DMS153 (cell line): ENCODE measurements at places on chromosomes 16 and 17.

DNA sequence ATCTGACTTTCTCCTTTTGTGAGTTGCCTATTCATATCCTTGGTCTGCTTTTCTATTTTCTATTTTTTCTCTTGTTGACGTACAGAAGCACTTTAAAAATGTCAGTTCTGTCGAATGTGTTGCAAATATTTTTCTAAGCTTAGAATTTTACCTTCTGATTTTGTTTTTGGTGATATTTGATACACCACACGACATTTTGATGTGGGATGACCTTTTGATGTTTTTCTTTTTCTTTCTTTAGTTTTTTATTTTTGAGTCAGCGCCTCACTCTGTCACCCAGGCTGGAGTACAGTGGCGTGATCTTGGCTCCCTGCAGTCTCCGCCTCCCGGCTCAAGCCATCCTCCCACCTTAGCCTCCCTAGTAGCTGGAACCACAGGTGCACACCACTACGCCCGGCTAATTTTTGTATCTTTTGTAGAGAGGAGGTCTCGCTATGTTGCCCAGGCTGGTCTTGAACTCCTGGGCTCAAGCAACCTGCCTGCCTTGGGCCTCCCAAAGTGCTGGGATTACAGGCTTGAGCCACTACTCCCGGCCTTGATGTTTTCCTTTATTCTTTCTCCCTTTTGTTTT is 39.6 kb downstream of the WSB1 start:
- no peak for DNase-seq

DNA sequence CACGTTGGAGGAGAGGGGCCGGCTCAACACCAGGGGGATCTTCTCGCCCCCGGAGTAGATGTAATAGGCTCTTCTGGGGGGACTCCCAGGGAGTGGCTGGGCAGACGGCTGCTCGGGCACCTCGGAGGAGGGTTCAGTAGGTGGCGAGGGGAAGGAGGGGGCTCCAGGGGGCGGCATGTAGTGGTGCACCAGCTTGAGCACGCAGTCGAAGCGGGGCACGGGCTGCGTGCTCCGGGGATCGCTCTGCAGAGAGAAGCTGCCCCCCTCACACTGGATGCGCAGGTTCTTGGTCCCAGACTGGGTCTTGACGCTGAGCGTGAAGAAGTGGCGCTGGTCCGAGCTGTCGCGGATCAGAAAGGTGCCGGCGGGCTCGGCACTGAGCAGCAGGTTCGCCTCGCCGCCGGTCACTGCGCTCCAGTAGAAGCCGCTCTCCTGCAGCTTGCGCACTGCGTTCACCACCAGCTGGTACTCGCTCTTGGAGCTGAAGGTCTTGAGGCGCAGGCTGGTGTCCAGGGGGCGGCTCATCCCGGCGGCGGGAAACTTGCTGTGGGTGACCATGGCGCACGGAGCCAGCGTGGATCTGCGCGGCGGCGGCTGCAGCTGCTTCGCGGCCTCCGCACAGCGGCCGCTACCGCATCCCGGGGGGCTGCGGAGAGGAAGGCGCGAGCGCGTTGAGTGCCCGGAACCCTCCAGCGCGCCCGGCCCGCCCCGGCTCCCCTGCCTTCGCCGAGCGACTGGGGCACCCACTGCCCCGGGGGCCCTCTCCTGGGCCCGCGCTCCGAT is 1.1 kb downstream of the SOCS3 start:
- DNase-seq: no peak

- no peak for DNase-seq
Measured at GRCh38 chr16:79618692-79619050, 18.1 kb upstream of the MAF start.

GRCh38 chr16:10647721-10648296 is 46.9 kb downstream of the TEKT5 start:
- DNase-seq: no peak

DNA sequence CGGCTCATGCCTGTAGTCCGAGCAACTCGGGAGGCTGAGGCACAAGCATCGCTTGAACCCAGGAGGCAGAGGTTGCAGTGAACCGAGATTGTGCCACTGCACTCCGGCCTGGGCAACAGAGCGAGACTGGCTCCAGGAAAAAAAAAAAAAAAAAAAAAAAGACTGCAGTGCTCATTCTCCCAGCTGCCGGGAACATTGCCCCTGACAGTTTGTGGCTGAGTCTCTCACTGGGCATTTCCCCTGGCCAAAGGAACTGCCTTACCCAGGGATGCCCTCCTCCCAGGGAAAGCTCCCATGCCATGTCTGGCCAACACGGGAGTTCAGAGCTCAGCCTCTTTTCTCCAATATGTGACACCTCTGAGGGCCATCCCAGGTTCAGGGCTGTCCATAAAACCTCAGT is 21.3 kb upstream of the USP10 start:
- no peak for DNase-seq

DNA sequence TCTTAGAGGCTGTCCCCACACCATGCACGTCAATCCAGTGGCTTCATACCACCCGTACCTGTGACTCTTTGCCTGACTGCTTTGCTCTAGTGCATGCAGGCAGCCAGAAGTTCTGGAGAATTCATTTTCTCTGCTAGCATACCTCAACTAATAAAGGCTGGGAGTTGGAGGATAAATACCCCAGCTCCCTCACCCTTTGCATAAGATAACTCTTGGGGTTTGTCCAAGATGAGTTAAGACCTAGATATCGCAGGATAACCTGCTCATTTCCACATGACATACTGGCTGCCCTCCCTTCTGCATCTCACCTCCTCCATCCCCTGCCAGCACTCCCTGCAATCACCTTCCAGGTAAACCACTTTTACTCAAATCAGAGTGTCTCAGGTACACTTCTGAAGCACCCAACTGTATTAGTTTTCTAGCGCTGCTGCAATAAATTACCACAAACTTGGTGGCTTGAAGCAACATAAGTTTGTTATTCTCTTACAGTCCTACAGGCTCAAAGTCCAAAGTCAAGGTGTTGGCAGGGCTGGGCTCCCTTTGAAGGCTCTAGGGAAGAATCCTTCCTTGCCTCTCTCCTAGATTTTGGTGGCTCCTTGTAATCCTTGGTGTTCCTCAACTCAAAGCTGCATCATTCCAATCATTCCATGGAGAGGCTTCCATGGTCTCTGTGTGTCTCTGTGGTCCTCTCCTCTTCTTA is 146.8 kb downstream of the CRLF3 start:
- no peak for DNase-seq

- DNase-seq: no peak
Measured at GRCh38 chr16:88975511-88976061, 1.4 kb downstream of the CBFA2T3 start.

DNA sequence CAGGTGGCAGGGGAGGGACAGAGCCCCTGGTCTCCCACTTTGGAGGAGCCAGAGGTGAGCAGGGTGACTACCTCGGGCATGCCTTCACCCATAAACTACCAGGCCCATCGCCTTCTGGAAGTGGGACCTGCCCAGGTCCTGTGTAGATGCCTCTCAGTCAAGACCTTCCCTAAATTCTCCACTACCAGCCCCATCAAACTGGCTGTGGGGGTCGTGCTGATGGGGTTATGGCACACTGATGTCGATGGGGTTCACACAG is 5.8 kb upstream of the RAB37 start:
- no peak for DNase-seq

DNA sequence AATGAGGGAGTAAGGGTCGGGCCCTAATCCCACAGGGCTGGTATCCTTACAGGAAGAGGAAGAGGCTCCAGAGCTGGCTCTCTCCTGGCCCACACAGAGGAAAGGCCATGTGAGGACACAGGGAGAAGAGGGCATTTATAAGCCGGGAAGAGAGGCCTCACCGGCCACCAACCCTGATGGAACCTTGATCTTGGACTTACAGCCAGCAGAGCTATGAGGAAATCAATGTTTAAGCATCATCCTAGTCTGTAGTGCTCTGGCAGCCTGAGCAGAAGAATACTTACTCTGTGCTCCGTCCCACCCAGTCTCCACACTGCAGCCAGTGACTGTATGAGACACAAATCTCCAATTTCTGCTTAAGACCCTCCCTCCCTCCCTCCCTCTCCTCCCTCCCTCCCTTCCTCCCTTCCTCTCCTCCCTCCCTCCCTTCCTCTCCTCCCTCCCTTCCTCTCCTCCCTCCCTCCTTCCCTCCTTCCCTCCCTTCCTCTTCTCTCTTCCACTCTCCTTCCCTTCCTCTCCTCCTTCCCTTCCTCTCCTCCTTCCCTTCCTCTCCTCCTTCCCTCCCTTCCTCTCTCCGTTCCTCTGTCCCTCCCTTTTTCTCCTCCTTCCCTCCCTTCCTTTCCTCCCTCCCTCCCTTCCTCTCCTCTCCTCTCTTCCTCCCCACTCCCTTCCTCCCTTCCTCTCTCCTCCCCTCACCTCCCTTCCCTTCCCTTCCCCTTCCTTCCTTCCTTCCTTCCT is 8.9 kb upstream of the TMEM220 start:
- DNase-seq: no peak

GRCh38 chr17:13420878-13421277 is 180.9 kb downstream of the HS3ST3A1 start:
- DNase-seq: peak; percentile 39

GRCh38 chr16:79412783-79413225 is 187.7 kb downstream of the MAF start:
- no peak for DNase-seq

GRCh38 chr16:80103463-80103862 is 437.3 kb upstream of the DYNLRB2 start:
- no peak for DNase-seq

- no peak for DNase-seq
Measured at GRCh38 chr17:29107933-29108822, 65.2 kb downstream of the PIPOX start.

DNA sequence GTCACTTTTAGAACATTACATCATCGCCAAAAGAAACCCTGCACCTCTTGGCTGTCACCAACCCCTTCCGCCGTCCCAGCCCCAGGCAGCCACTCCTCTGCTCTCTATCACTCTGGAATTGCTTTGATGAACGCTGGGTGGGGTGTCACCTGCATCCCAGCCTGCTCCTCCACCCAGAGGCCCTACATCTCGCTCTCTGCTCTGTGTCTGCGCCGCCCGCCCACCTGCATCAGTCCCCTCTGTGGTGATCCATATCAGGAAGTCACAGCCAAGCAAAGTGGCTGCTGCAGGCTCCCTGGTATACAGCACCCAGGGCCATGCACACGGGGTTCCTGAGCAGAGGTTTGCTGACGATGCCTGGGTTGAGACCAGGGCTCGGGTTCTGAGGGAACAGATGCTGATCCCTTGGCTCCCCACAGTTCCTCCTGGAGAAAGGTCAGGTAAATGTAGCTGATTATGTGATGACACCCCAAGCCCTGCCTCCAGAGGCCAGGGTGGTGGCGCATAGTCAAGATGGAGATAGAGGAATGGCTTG is 30.8 kb downstream of the MPRIP start:
- DNase-seq: no peak

GRCh38 chr17:31269578-31269983 is 27.5 kb downstream of the OMG start:
- DNase-seq: no peak

DNA sequence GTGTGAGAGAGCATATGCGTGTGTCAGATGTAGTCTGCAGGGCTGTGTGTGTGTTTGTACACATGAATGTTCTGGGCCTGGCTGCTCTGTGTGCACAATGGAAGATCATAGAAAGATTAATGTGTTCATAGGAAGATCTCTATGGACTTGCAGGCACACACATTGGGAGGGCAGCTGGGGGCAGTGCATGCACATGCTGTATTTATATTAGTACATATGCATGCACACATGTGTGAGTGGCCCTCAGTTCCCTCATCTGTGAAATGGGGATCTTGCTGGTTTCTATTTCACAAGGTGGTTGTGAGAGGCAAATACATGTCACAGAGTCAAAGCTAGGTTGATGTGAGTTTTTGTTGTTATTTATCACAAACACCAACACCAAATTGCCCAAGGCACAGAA is 2.1 kb downstream of the CA7 start:
- no peak for DNase-seq

GRCh38 chr16:68696514-68696913 is 40.6 kb upstream of the CDH1 start:
- DNase-seq: peak; percentile 37

DNA sequence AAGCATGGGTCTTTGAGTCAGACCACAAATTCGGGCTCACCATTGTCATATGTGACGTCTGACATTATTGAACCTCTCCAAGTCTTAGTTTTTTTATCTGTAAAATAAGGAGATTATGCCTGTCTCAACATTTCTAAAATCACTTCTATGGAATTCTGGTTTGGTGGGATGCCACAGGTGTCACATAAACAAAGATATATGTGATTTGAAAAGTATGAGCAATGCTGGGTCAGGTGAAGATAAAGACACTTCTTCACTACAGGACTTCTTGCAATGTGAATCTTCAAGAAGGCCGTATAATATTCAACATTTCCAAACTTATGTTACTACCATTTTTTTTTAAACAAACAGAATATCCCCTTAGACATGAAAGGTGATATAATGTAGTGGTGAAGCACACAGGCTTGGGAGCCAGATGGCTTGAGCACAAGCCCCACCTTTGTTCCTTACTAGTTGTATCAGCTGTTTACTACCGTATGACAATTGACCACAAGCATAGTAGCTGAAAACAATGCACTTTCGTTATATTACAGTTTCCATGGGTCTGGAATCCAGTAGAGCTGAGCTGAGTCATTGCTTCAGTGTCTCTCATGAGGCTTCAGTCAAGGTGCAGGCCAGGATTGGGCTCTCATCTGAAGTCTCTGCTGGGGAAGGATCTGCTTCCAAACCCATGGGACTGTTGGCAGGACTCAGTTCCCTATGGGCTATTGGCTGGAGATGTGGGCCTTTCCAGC is 87.7 kb downstream of the UTP18 start:
- no peak for DNase-seq

GRCh38 chr17:61411261-61412142 is 11.9 kb downstream of the TBX2 start:
- DNase-seq: no peak

- DNase-seq: no peak
Measured at GRCh38 chr16:86756882-86757703, 178.7 kb downstream of the FOXL1 start.

DNA sequence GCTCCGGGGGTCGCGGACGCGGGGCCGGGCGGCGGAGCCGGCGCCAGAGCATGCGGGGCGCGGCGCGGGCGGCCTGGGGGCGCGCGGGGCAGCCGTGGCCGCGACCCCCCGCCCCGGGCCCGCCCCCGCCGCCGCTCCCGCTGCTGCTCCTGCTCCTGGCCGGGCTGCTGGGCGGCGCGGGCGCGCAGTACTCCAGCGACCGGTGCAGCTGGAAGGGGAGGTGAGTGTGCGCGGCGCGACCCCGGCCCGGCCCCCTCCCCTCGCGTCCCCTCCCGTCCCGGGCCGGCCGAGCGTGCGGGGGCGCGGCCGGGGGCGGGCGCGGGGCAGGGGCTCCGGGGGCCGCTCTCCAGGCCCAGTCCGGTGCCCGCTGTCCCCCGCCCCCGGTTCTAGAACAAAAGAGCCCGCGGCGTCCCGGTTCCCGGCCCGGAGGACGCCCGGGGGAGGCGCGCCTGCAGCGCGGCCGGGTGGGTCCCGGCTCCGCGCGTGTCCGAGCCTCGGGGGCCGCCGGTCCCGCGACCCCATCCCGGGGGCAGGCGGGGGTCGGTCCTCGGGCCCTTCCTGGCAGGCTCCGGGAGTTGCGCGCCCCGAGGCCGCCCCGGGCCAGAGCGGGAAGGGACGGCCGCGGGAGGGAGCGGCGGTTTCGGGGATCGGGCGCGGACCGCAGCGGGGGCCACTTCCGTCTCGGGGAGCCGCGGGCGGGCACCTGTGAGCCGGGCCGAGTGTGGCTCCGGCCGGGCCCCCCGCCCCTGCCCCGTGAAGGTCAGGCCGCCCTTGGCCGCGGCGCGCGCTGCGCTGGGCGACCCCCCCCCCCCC is 563 bp downstream of the METRNL start:
- no peak for DNase-seq
